ENCODE measurements at places on chromosomes 7 and 10. TPM values are rescaled to one million over a fixed set of nuclear protein-coding genes. Genes with fewer than 3 reads are reported as not detected.

GRCh38 chr7:34296663-34297062 is 361.4 kb upstream of the NPSR1 start:
- no peaks in the 10 kb centered on the region for H3K27me3 ChIP-seq
- no peak for DNase-seq
- H3K27ac ChIP-seq: no peak overlapping the region

- H3K27ac ChIP-seq: peak overlapping the region; percentile 47
- no peak for DNase-seq
- peaks cover 14% of the 10 kb centered on the region for H3K4me1 ChIP-seq
- H3K36me3 ChIP-seq: no peaks in the 10 kb centered on the region
- no peaks in the 10 kb centered on the region for H3K27me3 ChIP-seq
Observed at GRCh38 chr7:7563813-7564212, 2.9 kb upstream of the MIOS start.

GRCh38 chr7:95976369-95977060 is 204.2 kb downstream of the DYNC1I1 start:
- no peak overlapping the region for H3K27ac ChIP-seq
- no peaks in the 10 kb centered on the region for H3K4me1 ChIP-seq
- no peaks in the 10 kb centered on the region for H3K36me3 ChIP-seq
- no peak overlapping the region for H3K4me3 ChIP-seq
- no peak for DNase-seq

GRCh38 chr10:3424111-3424851 is 251.7 kb upstream of the PITRM1 start:
- H3K4me3 ChIP-seq: no peak overlapping the region
- no peaks in the 10 kb centered on the region for H3K36me3 ChIP-seq
- no peak for DNase-seq
- no peaks in the 10 kb centered on the region for H3K27me3 ChIP-seq
- no peak overlapping the region for H3K27ac ChIP-seq
- H3K4me1 ChIP-seq: peaks cover 2% of the 10 kb centered on the region

DNA sequence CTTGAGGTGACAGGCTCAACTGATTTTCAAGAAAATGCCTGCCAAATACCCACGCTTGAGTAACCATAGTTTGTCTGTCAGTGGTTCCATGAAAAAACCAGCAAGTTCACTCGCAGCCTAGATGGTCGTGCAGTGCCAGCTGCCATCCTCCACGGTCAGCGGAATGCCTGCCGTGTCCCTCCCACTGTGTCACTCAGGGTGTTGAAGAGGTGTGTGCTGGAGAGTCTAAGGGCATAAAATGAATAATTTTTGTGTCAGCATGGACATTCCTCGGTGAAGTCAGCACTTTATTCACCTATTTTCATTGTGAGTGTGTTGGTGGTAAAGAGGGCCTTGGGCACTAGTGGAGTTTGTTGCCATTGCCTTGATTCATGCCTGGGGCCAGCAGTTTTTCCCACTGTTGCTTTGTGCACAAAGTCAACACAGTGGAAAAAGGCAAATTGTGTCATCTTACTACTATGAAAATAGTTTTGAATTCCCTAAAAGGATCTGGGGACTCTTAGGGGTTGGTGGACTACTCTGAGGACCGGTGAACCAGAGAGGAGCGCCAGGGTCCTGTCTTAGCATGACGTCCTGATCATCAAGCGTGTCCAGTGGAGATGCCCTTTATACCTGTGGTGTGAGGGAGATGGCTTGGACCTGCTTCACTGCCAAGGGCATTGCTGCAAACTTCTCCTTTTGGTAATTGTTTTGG is 17.6 kb downstream of the MINDY4 start:
- peaks cover 54% of the 10 kb centered on the region for H3K36me3 ChIP-seq
- no peaks in the 10 kb centered on the region for H3K27me3 ChIP-seq
- no peak overlapping the region for H3K27ac ChIP-seq
- no peak for DNase-seq
- no peak overlapping the region for H3K4me3 ChIP-seq

GRCh38 chr7:80900583-80901576 is 18.0 kb downstream of the SEMA3C start:
- no peak overlapping the region for H3K4me3 ChIP-seq
- peaks cover 13% of the 10 kb centered on the region for H3K4me1 ChIP-seq
- DNase-seq: no peak
- H3K27me3 ChIP-seq: no peaks in the 10 kb centered on the region
- no peak overlapping the region for H3K27ac ChIP-seq

DNA sequence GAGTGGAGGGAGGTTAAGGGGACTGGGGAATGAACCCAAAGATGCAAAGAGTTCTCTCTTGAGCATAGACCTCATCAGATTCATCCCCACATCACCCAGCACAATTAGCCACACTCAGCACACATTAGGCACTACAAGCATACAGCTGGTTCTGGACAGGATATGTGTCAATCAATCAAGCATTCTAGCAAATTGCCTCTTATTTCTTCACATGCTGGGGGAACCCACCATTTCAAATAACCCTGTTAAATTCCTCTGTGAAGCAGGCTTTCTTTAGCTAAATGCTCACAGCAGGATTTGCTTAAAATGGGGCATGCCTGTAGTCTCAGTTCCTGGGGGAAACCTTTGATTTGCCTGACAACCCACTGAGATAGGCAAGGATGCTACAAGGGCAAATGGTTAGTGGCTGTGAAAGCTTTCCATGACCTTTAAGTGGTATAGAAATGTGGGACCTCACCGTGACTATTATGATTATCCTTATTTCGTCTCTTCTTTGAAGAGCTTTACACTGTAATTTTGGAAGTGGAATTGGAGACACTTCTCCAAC is 193.4 kb upstream of the ZMIZ1 start:
- DNase-seq: no peak
- no peak overlapping the region for H3K4me3 ChIP-seq
- H3K27me3 ChIP-seq: no peaks in the 10 kb centered on the region
- no peaks in the 10 kb centered on the region for H3K4me1 ChIP-seq
- no peak overlapping the region for H3K27ac ChIP-seq

DNA sequence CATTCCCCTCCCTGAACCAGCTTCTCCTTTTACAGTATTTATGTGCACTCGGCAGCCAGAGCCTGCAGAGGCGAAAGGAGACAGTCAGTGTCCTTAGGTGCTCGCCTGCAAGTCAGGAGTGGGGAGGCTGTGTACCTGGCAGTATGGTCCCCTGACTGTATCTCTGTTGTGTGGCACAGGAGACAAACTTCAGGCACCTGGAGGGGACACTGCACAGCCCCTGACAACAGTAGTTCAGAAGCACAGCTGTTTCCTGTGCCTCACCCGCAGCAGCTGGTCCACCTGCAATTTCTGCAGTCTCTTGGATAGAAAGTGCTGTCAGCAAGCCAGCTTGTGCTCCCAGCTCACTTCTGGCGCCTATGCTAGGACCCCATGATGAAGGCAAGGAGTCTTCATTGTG is 73.4 kb upstream of the LAMB4 start:
- no peak overlapping the region for H3K27ac ChIP-seq
- H3K27me3 ChIP-seq: no peaks in the 10 kb centered on the region
- DNase-seq: no peak

DNA sequence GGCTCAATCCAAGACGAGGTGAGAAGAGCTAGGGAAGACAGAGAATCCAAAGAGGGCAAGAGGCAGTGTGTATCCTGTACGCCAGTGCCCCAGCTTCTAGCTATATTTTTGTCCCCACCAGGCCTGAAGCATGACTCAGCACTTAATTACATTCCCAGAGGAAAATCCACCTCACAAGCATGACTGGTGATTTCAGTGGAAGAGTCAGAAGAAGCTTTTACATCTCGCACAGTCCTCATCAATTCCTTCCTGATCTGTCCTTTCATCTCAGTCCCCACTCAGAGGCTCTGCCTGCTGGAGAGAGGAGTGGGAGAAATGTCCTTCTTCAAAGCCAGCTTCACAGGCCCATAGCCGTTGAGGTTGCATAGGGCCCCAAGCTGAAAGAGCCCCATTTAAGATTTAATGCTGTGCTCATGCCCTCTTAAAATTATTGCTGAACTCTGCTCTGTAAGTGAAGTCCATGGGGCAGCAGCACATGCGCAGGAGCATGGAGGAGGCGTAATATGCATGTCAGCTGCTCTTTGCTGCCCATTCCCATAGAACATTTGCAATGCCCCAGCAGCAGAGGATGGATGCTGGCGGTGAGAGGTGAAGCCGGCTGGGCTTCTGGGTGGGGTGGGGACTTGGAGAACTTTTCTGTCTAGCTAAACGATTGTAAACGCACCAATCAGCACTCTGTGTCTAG is 39.0 kb upstream of the AOAH start:
- no peak overlapping the region for H3K4me3 ChIP-seq
- H3K36me3 ChIP-seq: no peaks in the 10 kb centered on the region
- DNase-seq: peak; percentile 29

DNA sequence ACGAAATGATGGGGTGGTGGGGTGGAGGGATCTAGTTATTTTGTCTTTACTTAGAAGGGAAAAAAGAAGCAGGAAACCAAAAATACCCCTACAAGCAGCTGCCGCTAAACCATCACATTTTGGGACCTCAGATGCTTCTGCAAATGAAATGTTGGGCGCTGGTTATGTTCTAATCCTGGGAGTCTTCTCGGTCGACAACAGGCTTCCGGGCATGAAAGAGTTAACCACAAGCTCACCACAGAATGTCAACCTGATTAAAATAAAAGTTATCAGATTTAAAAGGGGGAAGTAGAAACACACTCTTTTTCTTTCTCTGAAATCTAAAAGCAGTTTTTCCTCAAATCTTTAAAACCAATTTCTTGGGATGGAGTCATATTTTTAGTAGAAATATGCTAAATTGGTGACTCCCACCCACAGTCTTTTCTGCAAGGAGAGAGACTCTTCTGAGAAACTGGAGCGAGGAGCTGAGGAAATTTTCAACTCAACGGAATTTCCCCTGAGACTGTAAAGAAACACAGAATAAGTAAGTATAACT is 16.8 kb downstream of the IL2RA start:
- H3K27ac ChIP-seq: no peak overlapping the region
- no peaks in the 10 kb centered on the region for H3K4me1 ChIP-seq
- H3K27me3 ChIP-seq: peaks cover 13% of the 10 kb centered on the region
- DNase-seq: no peak

DNA sequence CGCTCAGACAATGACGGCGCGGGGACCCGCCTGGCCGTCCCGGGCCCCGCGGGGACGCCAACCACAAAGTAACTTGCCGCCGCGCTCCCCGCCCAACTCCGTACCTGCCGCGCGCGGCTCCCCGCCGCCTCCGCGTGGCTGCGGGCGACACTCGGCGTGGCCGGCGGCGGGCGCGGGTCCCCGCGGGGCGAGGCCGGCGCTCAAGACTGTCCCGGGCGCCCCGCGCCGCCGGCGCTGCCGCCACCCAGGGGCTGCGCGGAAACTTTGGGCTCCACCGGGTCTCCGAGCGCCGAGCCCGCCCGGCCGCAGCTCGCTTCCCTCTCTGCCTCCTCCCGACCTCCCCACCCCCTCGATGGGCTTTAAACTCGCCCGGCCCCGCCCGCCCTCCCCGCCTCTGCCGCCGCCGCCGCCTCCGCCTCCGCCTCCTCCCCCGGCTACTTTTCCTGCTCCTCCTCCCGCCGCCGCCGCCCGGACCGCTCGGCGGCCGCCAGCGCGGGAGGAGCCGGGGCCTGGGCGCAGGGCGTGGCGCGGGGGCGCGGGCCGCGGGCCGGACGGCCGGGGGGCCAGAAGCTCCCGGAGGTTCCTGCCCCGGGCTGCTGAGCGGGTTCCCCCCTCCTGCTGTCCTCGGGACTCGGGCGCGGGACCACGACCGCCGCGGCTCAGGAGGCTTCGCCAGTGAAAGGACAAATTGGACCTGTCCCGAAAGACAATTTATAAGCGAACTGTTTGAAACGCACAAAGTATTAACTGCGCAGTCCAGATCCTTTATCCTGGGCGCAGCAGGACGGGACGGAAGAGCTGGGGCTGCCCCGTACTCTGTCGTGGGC is 10.6 kb upstream of the GRB10 start:
- H3K36me3 ChIP-seq: no peaks in the 10 kb centered on the region
- H3K27ac ChIP-seq: no peak overlapping the region
- peaks cover 33% of the 10 kb centered on the region for H3K27me3 ChIP-seq
- H3K4me1 ChIP-seq: no peaks in the 10 kb centered on the region
- peak overlapping the region; percentile 46 for H3K4me3 ChIP-seq

DNA sequence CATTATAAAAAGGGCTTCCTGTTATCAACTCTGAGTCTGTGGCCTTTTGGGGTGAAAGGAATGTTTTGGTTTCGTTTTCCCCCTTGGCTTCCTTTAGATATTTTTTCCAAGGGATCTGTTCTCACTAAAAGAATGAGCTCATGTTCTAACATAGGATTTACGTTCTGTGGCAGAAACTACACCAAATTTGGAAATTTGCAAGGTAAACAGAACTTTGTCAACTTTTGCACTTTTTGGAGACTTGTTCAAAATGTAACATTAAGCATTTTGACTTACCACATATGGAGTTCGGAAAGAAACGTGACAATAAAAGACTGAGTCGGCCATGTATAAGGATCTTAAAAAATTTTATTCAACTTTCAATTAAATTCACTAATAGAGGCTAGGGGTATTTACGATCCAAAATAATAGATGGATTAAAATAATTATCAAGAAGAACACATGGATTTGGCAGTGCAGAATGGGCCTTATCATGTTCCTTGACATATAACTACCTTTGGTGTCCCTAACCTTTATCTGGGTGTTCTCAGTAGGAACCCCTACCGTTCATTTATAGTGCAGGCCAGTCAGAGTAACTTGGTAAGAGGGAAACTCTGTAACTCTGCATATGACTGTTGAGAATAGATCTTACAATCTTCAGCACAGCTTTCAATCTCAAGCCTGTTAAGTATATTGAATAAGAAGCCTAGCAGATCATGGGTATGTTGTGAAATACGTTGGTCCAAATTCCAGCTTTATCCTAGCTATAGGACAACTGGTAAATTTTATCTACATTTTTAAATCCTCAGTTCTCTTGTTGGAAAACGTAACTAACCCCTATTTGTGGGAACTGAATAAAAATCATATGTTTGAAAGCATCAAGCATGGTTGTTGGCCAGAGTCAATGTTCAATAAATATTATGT is 11.8 kb downstream of the CPED1 start:
- H3K36me3 ChIP-seq: no peaks in the 10 kb centered on the region
- H3K4me1 ChIP-seq: peaks cover 3% of the 10 kb centered on the region
- no peak for DNase-seq
- H3K4me3 ChIP-seq: no peak overlapping the region
- H3K27me3 ChIP-seq: no peaks in the 10 kb centered on the region

GRCh38 chr7:81187753-81188152 is 268.9 kb upstream of the SEMA3C start:
- H3K27me3 ChIP-seq: no peaks in the 10 kb centered on the region
- H3K27ac ChIP-seq: no peak overlapping the region
- no peak overlapping the region for H3K4me3 ChIP-seq
- DNase-seq: no peak

GRCh38 chr10:35843524-35844181 is 201.6 kb upstream of the FZD8 start:
- no peak for DNase-seq
- no peak overlapping the region for H3K4me3 ChIP-seq

Gene EEPD1
- polyA plus RNA-seq: 8.4 TPM

Gene AKR1C8
- 0.13 TPM for polyA plus RNA-seq

Gene THNSL1
- 7.8 TPM for polyA plus RNA-seq

Gene EMX2
- not detected for polyA plus RNA-seq

Gene C10orf62
- polyA plus RNA-seq: 0.09 TPM

Gene CPEB3
- polyA plus RNA-seq: 4.6 TPM

Gene GCK
- 2.3 TPM for polyA plus RNA-seq

Gene PPP1R9A
- 16.7 TPM for polyA plus RNA-seq

Gene ZNF503
- 17.8 TPM for polyA plus RNA-seq

Gene CCDC136
- 11.3 TPM for polyA plus RNA-seq

Gene SLC13A4
- 1.1 TPM for polyA plus RNA-seq

Gene OR2A5
- under 0.01 TPM for polyA plus RNA-seq

Gene TMEM130
- 4.4 TPM for polyA plus RNA-seq

Data from large intestine (tissue), 12 donors.